ENCODE measurements at places on chromosomes 2 and 18.

GRCh38 chr2:19458427-19459003 lies 100.1 kb upstream of the OSR1 start:
- no peak for DNase-seq

- no peak for DNase-seq
Observed at GRCh38 chr2:133952420-133952819, 301.5 kb upstream of the MGAT5 start.

- DNase-seq, result no peak
Observed at GRCh38 chr2:39120521-39120770, 405 bp downstream of the SOS1 start.

- DNase-seq, result no peak
Observed at GRCh38 chr2:151025816-151026215, 235.8 kb downstream of the RBM43 start.

DNA sequence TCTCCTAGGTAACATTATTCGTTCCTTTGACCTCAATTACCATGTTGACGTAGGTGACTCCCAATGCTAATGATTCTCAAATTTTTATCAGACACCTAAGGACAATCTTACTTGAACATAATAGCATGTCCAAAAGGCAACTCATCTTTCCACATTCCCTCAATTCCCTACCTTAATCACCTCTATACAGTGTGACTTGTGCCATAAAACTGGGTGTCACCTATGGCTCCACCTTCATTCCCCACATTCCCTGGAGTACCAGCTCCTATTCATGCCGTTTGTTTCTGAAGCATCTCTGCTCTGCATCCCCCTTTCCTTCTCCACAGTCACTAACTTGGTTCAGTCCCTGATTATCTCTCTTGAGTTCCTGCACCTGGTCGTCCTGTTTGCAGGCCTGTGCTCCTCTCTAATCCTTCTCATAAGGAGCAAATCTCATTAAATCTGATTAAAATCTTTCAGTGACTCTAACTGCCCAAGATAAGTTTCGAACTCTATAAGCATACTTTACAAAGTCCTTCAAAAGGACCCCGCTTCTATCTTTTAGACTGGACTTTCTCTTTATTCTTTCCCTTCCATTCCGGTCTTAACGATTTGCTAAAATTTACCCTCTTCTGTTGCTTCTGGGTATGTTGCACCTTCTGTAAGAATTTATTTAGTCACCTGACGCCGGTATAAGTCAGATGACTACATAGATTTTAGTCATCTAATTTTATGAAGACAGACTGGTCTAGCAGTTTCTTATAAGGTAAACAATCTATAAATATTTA lies 128.7 kb downstream of the OSBPL1A start:
- DNase-seq, result no peak

GRCh38 chr2:5125017-5125730 lies 567.0 kb upstream of the SOX11 start:
- DNase-seq, result no peak

DNA sequence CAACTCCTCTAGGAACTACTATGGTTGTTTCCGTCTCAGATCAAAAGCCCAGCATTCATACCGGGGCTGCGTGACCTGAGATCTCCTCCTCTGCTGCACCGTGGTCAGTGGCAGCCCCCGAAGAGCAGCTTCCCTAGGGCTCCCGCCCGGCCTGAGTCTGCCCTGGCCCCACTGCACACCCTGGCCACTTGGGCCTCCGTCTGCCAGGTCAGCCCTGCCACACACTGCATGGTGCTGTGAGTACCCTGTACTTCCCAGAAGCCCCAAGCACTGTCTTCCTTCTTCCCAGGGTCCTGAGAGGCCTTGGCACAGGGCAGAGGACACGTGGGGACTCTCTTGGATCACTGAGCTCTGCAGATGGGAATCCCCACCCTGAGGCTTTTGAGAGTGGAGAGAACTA lies 81.5 kb upstream of the GPC1 start:
- DNase-seq, result no peak

DNA sequence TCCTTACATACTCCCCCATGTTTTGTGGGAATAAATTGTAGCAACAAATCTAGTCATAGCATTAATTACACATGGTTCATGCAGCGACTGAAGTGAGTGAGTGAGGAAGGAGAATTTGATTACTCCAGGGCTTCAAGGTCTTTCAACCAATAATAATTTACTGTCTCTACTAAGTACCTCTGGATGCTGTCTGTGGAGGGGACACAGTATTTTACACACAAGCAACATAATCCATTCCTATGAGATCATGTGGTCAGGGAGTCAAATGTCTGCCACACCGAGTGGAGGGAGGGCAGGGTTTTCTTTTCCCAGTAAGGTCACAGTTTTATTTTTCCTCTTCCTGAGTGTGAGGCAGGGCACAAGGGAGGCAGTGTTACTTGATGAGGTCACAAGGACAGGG lies 334.7 kb upstream of the CELF4 start:
- DNase-seq, result no peak

- DNase-seq, result no peak
Observed at GRCh38 chr2:128651000-128651399, 332.3 kb upstream of the HS6ST1 start.

GRCh38 chr2:180630756-180631155 lies 349.6 kb upstream of the UBE2E3 start:
- DNase-seq, result no peak

DNA sequence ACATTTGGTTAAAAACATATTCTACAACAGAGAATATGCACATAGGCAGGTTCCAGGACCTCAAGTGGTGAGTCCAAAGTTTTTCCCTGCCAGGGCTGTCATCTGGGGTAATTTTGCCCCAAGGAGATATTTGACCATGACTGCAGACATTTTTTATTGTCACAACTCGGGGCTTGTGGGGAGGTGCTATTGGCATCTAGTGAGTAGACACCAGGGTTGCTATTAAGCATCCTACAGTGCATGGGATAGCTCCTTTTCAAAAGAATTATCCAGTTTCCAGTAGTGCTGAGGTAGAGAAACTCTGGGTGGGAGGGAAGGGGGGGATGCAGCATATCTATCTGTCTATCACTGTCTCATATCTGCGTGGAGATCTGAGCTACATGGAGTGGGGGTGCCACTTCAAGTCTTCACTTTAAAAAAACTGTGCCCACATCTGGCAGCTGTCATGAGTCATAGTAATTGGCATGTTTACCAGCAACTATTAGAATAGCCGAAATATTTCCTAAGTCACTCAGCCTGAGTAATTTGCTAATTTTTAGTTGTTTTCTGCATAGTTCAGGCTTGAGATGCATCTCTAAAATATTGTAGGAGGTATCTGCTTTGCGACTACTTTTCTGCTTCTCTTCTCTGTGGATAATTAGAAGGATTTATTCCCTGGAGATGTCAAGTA lies 254.0 kb upstream of the RBMS1 start:
- DNase-seq, result no peak

GRCh38 chr2:82728090-82728489 lies 1731.0 kb downstream of the SUCLG1 start:
- DNase-seq, result no peak

DNA sequence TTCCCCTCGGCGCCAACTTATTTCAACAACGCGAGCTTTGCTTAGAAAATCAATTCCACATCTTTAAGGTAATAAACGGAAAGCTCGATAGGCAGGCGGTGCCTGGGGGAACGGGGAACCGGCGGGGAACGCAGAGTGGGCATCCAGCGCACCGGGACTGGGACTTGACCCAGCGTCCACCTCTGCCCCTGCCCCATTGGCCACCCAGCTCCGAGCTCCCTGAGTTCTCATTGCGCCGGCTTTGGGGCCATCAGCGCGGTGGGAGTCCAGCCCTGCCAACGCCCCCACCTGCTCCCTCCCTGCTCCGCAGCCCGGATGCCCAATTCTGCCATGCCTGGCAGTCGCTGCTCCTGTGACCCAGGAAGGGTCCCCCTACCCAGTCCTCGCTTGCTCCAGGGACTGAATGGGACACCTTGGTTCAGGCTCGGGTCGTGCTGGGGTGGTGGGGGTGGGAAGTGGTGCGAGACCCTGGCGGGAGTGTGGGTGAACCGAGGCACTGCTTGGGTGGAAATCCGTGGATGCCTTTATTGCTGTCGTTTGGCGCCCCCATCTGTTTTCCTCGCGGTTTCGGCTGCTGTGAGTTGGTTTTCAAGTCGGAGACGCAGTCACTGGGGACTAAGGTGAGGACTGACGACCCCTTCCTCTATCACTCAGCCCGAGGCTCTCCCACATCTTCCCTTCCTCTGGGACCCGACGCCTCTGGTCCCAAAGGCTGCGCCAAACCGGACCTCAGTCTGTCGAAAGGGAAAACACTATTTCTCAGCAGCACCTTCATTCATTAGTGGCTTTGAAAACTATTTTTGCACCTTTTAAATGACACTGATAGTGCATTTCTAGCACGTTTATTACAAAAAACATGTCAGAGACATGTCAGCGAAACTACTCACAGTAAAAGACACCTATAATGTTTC lies 2.4 kb upstream of the EVX2 start:
- DNase-seq, result no peak

DNA sequence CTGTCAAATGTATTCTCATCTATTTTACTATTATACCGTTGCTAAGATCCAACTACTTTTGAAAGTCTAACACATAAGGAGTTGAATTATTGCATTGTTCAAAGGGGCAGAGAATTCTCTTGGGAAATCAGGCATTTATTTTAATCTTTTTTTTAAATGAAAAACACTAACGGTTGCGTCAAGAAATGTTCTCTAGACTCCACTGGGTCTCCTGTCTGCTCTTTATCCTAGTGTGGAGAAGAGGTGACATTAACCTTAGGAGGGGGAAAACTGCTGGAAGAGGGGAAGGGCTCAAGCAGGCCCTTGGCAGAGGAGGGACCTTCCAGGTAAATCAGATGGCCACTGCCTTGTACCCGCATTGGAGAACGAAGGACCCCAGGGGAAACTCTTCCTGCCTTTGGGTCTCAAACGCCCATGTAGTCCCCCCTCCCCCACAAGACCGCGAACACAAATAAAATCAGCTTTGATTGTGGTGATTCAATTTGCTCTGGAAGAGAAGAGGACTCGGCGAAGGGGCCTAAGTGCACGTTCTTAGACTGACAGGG lies 1.1 kb upstream of the APCDD1 start:
- DNase-seq, result no peak

DNA sequence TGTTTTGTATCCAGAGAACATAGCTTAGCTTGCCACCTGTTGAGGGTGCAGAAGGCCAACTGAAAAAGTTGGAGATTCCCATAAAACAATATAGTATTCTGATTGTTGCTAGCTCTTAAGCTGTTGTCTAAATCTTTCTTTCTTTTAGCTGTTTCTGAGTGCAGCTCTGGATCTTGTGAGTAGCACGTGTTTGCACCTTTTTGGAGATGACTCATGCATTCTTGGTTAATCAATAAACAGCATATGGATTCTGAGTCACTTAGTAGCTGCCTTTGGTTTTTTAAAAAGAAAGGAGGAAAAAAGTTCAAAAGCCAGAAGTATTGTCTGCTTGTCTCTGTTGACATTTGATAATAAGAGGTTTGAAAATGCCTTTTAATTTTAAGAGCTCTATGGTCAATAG lies 483.0 kb upstream of the FSIP2 start:
- no peak for DNase-seq

- DNase-seq, result no peak
Observed at GRCh38 chr2:238879621-238880377, 31.9 kb downstream of the TWIST2 start.

DNA sequence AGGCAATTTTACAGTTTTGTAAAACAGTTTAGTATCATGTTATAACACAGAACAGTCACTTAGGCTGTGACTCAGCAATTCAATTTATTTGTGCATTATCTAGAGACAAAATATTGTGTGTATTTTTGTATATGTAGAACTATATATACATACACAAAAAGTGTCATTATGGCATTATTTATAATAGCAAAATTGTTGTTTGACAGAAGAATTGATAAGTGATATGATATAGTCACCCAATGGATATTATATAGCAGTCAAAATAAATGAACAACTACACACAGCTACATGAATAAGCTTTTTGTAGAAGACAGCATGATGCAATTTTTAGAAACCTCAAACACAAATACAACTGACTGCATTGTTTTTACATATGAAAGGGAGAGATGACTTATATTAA lies 334.0 kb downstream of the TRIB2 start:
- no peak for DNase-seq

- DNase-seq, result no peak
Observed at GRCh38 chr2:71557321-71557720, 104.0 kb downstream of the DYSF start.

- no peak for DNase-seq
Observed at GRCh38 chr2:105734762-105735538, 9.8 kb upstream of the NCK2 start.

DNA sequence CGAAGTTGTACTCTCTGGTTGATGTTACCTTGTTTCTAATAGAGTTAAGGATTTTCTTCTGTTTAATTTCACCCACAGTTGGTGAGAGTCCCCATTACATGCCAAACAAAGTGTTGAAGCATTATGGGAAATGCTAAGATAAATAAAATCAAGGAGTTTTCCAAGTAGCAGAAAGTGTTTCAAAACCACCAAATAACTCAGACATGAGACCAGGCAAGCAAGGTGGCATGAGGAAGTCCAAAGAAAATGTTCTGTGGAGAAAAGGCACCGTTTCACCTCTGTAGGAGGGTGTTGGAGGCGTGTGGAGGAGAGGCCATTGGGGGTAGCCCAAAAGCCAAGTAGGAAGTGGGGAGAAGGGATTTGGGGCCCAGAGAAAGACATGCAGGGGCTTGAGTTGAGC lies 8.7 kb downstream of the CFAP221 start:
- no peak for DNase-seq

DNA sequence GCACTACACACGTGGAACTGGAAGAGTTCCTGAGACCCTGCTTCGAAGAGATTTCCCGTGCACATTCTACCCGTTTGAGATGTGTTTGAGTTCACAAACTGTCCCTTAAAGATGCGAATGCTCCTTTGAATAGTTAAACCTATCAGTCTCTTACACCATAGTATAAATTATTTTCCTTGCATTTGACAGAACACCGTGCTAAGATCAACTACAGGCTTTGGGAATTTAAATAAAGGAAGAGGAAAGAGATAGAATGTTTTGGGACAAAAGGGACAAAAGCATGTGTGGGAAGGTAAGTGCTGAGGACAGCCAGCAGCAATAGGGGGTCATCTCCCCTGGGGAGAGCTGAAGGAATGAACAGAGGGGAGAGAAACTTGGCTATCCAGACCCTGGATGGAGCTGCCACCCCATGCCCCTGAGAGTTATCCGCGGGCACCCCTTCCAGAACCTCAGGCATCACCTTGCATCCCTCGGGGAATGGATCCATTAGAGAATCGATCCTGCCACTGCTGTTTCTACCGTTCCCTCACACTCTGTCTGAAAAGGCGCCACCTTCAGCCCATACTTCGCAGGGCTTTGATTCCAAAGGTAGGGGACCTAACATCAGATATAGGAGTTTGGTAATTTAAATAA lies 888 bp upstream of the ADCY3 start:
- DNase-seq, result no peak

GRCh38 chr18:45073556-45073955 lies 392.9 kb downstream of the SETBP1 start:
- DNase-seq, result no peak

GRCh38 chr2:202178346-202178958 lies 59.9 kb downstream of the SUMO1 start:
- DNase-seq, result no peak

GRCh38 chr2:162824304-162824703 lies 14.3 kb downstream of the KCNH7 start:
- DNase-seq, result no peak

DNA sequence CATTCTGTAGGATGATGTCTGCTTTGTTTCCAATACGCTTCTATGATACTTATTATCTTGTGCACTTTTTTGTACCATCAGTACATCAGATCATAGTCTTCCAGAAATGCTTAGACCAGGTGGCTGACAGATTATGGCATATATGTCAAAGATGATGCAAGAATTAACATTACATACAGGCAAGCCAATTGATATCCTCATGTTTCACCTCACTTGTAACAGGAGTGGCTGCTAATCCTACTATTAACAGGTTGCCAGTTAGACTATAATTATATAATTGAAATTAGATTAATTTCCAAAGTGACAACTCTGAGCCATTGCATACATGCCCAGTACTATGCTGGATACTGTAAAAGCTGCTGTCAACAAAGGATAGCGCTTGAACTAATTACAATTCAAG lies 77.2 kb downstream of the TLK1 start:
- DNase-seq, result no peak
